ENCODE measurements at places on chromosomes 11 and 22. TPM values are rescaled to one million over a fixed set of nuclear protein-coding genes. Genes with fewer than 3 reads are reported as not detected.

- DNase-seq: peak; percentile 2
Measured at GRCh38 chr22:47218671-47219070, 456.2 kb downstream of the TBC1D22A start.

GRCh38 chr11:87013912-87014825 lies 23.6 kb upstream of the TMEM135 start:
- no peak for DNase-seq

- no peak for DNase-seq
Measured at GRCh38 chr11:20530942-20531703, 68.3 kb upstream of the SLC6A5 start.

- DNase-seq: no peak
Measured at GRCh38 chr11:45238724-45239123, 47.4 kb downstream of the SYT13 start.

- DNase-seq: no peak
Measured at GRCh38 chr11:20353829-20354434, 9.6 kb upstream of the HTATIP2 start.

GRCh38 chr11:69515271-69516245 lies 34.1 kb downstream of the LINC01488 start:
- no peak for DNase-seq

- no peak for DNase-seq
Measured at GRCh38 chr11:113313601-113314000, 782 bp upstream of the TTC12 start.

- no peak for DNase-seq
Measured at GRCh38 chr11:12516387-12517105, 139.2 kb downstream of the PARVA start.

The INSC gene
- total RNA-seq: 0.27 TPM

Data from lower leg skin (tissue), 4 donors.